ENCODE measurements at places on chromosomes 11 and 22.

- no peak for DNase-seq
Measured at GRCh38 chr11:72955466-72955865, 141.3 kb downstream of the ATG16L2 start.

DNA sequence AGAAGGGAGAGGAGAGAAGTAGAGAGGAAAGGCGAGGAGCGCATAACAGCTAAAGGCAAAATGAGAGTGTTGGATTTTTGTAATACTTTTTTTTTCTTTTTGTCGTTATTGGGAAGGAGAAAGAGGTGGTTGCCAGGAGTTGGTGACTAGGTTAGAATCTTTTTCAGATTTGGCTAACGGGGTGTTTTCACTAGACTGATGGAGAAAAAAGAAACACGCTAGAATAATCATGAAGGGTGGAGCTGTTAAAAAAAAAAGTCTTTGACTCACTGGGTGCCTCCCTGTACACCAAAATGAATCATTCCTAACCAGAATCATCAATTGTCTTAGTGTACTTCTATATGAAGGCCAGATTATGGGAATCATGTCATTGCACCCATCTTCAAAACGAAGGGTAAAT is 12.7 kb downstream of the BLID start:
- no peak for DNase-seq

GRCh38 chr22:30859714-30860095 is 108.9 kb downstream of the MORC2 start:
- no peak for DNase-seq

DNA sequence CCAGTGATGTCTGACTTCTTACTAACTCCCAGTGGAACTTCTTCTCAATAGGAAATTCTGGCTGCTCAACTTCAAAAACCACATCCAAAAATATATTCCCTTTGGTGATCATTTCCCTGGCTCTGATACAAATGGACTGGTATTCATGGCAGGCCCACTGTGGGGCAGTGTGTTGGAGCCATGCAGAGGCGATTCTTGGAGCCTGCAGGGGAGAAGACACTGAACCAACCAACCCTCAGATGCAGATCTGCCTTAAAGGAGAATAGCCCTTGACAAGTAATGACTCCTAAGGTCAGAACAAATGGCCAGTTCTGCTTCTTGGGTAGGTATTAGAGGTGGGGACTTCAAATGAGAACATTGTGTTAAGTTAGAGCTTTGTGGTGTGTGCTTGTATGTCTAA is 12.2 kb downstream of the OR4D9 start:
- no peak for DNase-seq

DNA sequence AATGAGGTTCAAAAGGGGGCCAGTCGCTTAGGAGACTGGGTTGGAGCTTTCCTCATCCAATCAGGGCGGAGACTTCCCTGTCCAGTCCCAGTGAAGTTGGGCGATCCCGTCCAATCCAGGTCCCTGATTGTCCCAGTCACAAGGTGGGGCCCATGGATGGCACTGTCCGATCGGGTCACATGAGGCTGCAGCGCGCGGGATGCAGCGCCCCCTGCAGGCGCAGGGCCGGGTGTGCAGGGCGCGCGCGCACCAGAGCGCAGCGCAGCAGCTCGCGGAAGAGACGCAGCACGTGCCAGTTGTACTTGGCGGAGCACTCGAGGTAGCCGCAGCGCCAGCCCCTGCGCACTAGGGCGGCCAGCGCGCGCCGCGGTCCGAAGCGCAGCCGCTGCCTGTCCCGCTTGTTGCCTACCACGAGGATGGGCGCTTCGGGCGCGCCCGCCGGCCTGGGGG is 2.3 kb downstream of the RASL10A start:
- no peak for DNase-seq

- no peak for DNase-seq
Measured at GRCh38 chr11:83456566-83456965, 170.4 kb upstream of the CCDC90B start.

- DNase-seq: peak; percentile 69
Measured at GRCh38 chr11:114159802-114160632, 100.5 kb downstream of the ZBTB16 start.

GRCh38 chr11:88016392-88017170 is 158.7 kb downstream of the RAB38 start:
- peak; percentile 9 for DNase-seq

- no peak for DNase-seq
Measured at GRCh38 chr22:49155770-49156580, 671.7 kb downstream of the BRD1 start.

DNA sequence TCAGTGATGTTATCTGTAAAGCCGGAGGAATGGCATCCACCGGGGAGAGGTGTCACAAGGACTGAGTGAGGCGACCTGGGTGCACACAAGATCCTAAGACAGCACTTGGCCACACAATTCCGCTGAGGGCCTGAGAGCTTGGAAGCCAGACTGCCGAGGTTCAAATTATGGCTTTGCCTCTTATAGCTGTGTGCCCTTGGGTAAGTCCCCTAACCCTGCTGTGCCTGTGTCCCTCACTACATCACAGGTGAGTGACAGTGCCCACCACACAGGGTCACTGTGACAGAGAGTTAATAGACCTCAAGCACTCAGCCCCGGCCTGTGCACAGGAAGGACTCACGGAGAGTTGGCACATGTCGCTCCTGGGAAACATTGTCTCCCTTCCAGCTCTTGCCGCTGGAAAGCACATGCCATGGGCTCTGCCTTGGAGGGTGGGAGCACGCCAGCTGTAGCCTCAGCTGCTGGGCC is 592 bp downstream of the RHOD start:
- no peak for DNase-seq

DNA sequence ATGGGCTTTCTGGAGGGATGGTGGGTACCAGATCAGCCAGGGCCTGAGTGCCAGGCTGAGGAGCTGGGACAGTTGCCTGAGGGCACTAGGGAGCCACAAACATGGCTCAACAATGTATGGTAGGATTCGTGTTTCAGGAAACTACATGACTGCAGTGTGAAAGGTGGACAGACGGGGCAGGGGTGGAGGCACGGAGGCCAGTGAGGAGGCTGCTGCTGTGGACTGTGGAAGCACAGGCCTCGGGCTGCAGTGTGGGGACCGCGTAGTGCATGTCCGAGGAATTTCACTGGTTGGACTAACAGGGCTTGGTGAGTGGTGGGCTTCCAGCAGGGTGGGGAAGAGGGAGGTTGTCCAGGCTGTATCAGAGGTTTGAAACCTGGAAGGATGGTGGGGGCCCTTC is 7.8 kb downstream of the P2RY2 start:
- DNase-seq: no peak

- DNase-seq: no peak
Measured at GRCh38 chr22:49323751-49324415, 503.8 kb downstream of the BRD1 start.

GRCh38 chr11:66495401-66495854 is 15.0 kb upstream of the BBS1 start:
- DNase-seq: no peak

GRCh38 chr11:73293356-73293936 is 14.6 kb upstream of the ARHGEF17 start:
- DNase-seq: no peak

DNA sequence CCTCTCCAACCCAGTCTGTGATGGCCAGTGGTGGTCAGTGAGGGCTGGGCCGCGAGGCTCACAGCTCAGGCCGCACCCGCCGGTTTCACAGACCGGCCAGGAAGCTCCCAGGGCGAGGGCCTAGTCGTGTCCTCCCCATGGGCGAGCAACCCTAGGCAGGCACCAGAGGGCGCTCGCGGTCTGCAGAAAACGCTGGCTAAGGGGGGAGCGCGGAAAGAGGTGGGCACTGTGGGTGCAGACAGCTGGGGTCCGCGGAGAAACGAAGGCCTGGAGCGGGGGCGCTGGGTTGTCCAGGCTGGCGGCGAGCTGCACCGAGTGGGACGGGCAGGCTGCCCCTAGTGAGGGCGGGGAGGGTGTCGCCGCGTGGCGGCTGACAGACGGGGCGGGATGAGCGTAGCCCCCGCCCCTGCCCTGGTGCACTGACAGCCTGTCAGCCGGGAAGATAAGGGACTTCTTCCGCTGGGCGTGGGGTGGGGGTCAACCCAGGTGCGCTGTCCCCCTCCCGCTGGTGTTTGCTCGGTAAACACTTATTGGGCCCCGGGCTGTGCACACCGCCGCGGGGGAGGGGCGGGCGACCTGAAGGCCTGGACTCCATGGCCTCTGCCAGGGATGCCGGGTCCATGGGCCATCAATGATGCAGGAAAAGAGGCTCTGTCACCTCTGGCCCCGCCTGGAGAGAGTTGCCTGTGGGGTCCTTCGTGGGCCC is 7.5 kb downstream of the GP1BB start:
- peak; percentile 73 for DNase-seq

DNA sequence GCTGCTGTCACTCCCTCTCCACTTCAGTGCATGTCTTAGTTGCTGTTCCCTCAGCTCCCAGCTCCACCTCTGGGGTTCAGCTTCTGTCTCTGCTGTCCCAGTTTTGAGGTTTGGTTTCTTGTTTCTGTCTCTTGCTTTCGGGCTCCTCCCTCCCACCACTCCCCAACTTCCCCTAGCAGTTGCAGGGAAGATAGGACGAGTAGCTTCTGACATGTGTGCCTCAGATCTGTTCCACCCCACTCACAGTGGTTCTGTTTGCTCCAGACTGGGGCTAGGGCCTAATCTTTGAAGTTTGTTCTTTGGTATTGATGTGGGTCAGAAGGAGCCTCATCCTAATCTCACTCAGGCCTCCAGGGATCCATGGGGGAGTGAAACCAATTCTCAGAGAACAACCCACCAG is 2.6 kb upstream of the RRM1 start:
- DNase-seq: no peak

DNA sequence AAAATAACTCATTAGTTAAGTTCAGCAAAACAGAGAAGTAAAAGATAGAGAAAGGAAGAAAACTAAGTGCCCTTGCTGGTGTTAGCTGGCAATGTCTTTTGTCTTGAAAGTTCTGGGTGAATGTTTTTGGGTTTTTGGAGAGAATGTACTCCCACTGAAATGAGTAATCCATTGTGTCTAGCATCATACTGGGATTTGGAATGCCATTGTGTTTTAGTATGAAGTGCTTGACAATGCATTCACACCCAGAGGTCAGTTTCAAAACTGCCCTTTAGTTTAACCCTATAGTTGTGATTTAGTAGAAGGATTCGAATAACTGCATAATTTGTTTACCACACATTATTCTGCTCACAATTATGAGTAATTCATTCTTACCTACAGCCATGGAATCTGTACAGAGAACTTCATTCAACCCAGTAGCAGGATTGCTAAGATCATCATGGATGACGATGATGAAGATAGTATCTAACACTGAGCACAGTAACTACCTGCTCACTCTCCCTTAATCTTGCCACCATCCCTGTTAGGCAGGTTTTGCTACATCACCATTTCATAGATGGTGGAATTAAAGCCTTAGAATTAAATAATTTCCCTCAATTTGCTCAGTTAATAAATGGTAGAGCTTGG is 33.9 kb downstream of the MAML2 start:
- no peak for DNase-seq

GRCh38 chr11:64120951-64121569 is 44.9 kb downstream of the MACROD1 start:
- no peak for DNase-seq

- no peak for DNase-seq
Measured at GRCh38 chr11:8829556-8829955, 81.4 kb upstream of the AKIP1 start.

DNA sequence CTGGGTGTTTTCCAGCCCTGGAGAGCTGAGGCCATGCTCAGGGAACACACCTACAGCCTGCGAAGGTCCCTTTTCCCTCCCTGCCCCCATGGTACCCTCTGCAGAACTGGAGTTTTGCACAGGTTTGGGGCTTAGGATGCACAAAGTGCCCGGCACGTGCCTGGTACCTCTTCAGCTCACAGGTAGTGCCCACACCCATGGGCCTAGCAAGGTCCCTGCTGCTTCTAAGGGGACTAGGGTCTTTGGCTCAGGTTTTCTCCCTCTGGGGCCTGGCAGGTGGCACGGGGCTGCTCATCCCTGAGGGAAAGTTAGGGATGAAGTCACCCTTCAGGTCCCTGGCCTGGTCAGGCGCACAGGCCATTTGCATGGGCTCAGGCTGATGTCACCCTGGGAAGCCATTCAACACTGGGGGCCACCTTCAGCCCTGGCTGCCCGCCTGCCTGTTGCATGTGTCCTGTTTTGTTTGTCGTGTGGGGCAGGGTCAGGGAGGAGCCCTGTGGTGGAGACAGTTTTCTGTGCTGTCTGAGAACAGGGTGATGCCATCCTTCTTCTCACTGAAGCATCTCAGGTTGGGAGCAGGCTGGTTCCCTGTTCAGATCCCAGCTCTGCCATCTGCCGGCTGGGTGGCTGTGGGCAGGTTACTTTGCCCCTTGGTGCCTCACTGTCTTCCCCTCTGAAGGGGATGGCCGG is 68.3 kb upstream of the CRYBB3 start:
- no peak for DNase-seq

DNA sequence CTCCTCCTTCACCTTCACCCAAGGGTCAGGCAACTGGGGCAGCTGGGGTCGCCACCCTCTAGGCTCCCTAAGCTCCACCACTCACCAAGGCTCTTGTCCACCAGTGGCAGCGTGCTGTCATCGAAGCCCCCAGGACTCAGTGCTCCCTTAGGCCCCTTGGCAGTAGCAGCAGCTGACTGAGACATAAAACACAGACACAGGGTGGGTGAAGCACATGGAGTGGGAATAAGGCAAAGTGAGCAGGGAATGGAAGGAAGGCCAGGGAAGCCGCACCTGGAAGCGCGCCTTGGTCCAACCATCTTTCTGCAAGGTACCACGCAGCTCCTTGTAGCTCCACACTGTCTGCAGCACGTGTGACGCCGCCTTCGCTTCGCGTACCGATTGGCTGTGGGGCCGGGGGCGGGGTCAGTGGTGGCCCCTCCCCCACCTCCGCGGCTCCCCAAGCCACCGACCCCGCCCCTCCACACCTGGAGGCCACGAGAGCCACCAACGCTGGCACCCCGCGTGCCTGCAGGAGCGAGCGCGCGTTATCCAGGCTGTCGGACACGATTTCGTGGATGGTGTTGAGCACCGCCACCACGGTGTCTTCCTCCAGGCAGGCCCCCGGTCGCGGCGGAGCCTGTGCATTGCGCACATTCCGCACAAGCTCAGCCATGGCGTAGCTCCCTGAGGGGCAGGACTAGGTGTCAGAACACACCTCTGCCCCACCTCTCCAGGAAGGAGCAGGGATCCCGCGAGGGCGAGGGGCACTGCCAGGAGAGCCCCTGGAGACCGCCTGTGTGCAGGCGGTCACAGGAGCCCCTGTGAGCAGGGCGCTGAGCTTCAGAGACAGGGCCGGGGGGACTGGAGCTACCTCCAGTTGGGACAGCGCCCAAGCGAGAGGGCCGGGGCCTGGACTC is 31.3 kb upstream of the TXNRD2 start:
- DNase-seq: no peak

GRCh38 chr11:26976389-26976788 is 17.5 kb upstream of the FIBIN start:
- no peak for DNase-seq

GRCh38 chr11:131579932-131580387 is 209.5 kb downstream of the NTM start:
- DNase-seq: no peak

GRCh38 chr11:83162377-83162776 is 5.4 kb downstream of the PCF11 start:
- no peak for DNase-seq

DNA sequence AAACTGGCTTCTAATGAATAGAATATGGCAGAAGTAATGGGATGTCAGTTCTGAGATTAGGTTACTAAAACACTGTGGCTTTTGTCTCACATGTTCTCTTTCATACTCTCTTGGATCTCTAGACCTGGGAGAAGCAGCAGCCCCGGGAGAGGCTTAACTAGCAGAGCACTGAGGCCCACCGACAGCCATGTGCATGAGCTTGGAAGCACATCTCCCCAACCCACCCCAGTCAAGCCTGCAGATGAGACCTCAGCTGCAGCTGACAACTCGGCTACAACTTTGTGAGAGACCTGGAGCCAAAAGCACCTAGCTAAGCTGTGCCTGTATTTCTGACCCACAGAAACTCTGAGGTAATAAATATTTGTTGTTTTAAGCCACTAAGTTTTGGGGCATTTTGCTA is 100.8 kb downstream of the TRIM29 start:
- DNase-seq: no peak

Measured in activated CD8-positive, alpha-beta memory T cell treated with anti-CD3 and anti-CD28 coated beads for 1 hour (primary cell).